ENCODE measurements at places on chromosomes 16 and 17.
A peak's percentile ranks its signal among the peaks of the same experiment; 100 is the strongest.

DNA sequence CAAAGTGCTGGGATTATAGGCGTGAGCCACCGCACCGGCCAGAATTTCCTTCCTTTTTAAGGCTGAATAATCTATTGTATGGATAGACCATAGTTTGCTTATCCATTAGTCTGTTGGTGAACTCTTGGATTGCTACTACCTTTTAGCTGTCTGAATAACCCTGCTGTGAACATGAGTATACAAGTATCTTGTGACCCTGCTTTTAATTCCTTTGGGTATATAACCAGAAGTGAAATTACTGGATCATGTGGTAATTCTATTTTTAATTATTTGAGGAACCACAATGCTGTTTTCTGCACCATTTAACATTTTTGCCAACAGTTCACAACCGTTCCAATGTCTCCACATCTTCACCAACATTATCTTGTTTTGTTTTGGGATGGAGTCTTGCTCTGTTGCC lies 4.6 kb upstream of the OTOA start:
- DNase-seq: no peak

- no peak for DNase-seq
Measured at GRCh38 chr16:30985401-30986128, 558 bp downstream of the HSD3B7 start.

DNA sequence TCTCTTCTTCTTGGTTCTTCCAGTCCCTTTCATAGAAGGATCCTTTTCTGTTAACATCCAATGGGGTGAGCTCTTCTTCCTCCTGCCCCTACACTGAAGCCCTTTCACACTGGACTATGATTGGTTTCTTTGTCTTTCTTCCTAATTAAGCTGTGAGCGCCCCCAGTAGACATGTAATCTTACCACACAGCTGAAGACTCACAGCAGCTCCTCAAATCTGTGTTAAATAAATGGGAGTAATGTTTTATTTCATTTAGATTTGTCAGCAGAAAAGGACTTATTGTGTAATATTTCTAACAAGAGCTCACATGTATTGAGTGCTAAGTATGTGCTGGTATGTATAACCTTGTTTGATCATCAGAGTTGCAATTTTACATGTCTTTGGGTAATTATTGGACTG lies 55.7 kb downstream of the TOX3 start:
- no peak for DNase-seq

DNA sequence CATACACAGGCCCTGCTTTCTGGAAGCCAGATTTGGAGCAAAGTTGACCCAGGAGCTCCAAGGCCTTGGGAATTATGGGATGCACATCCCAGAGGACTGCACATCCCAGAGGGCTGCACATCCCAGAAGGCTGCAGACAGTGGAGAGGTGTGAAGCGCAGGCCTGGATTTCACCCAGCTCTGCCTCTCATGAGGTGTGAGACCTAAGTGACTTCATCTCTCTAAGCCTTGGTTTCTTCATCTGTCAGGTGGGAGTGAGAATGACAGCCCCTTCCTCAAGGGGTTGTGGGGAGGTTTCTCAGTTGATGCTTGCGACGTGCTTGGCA lies 102.3 kb downstream of the GSG1L start:
- DNase-seq: no peak

DNA sequence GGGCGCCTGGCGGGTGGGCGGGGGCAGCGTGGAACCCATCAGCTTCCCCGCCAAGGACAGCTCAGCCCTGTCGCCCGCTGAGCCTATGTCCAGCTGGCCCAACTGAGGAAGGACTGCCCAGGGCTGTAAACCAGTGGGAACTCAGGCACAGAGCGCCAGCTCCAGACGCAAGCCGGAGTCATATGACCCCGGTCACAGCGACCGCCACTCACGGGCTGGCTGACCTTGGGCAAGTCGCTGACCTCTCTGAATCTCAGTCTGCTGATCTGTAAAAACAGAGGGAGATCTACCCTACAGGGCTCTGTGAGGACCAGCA lies 170.0 kb downstream of the C16orf78 start:
- DNase-seq: no peak

GRCh38 chr16:67039260-67040020 lies 10.5 kb downstream of the CBFB start:
- DNase-seq: no peak

- DNase-seq: no peak
Measured at GRCh38 chr16:23832882-23833281, 2.9 kb upstream of the PRKCB start.

DNA sequence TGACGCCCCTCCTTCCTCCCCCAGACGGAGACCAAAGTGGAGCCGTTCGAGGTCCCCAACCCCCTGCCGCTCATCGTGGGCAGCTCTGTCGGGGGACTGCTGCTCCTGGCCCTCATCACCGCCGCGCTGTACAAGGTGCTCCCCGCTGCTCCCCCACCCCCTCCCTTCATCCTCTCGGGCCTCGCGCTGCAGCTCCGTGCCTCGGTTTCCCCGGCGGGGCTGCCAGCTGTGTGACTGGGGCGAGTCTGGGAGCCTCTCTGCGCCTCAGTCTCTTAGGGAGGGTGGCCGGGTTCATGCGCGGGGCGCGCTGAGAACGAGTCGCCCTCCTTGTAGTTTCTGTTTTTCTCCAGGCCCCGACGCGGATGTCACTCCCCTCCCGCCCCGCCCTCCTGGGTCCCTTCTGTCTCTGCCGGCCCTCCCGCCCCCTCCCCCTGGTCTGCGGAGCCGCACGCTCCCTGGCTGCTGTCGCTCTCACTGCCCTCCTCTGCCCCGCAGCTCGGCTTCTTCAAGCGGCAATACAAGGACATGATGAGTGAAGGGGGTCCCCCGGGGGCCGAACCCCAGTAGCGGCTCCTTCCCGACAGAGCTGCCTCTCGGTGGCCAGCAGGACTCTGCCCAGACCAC lies 23.7 kb upstream of the ITGAX start:
- DNase-seq: peak; percentile 26

DNA sequence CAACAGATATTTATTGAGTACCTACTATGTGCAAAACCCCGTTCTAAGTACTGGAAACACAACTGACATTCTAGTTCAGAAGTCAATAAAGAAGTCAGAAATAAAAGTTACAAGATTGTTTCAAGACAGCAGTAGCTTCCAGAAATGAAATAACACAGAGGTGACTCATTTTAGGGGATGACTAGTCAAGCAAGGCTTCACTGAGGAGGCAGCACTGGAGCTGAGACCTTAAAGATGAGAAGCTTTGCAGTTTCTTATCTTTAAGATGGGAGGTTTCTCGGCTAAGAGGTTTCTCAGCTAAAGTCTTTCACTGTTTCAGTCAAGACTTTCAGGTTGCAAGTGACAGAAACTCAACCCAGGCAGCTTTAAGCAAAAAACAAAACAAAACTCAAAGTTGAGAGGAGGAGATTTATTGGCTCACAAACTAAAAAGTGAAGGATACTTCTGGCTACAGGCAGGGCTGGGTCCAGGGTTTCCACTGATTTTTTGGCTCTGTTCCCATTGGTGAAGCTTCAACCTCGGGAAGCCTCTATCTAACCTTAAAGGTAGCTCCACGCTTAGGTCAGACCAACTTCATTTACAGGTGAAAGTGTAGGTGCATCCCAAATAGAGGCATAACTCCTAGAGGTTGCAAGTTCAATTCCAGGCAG lies 7.4 kb upstream of the MMP2 start:
- DNase-seq: no peak

DNA sequence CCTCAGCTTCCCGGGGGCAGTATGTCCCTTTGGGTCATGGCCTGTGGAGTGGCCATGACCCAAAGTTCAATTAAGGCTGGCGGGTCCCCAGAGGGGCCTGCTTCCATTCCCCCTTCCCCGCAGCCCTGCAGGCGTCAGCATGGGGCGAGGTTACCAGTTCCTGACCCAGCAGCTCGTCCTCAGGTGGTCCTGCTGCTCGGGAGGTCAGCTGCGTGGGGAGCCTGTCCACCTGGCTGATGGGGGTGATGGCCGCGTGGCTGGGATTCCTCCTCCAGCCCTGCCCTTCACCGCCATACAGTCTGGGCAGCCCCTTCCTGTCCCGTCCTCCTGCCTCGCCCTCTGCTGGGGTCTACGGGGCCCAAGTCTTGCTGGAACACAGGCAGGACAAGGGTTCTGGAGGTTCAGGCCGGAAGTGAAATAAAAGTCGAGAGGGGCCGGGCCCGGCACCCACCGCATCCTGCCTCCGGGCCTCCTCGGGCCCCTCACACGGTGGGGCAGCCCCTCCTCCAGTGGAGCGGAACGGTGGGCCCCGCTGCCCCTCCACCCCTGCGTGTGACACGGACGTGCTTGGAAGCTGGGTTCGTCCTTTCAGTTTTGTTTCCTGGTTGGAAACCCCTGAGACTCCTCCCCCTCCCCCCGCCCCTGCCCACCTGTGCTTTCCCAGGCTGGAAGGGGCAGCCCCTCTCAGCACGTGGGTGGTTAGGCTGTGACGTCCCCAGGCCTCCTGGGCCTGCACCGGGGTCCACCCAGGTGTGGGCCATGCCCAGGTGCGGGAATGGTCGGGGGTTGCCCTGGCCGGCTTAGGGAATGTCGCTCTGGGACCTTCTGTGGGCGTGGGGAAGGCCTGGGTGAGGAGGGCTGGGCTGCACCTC lies 6.8 kb downstream of the UBALD2 start:
- peak; percentile 89 for DNase-seq

DNA sequence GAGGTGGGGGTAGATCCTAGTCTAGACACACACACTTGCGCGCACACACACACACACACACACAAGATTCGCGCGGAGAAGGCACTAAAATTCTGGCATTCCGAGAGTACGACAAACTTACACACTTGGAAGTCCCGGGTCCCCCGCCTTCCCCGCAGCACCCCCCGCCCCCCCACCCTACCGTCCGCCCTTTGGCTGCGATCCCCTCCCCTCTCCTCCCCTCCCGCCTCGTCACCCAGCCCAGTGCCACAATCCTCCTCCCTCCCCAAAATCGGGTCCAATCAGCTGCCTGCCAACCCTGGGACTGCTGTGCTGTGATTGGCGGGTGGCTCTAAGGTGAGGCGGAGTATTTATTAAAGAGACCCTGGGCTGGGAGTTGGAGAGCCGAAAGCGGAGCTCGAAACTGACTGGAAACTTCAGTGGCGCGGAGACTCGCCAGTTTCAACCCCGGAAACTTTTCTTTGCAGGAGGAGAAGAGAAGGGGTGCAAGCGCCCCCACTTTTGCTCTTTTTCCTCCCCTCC lies at the start of gene SOX9:
Gene SOX9, plus strand, starts transcription at position 379 of the 522 bp plus-strand sequence. CDS start 372 bp downstream, outside the sequence.
- DNase-seq: no peak

- DNase-seq: no peak
Measured at GRCh38 chr16:85491798-85492294, 121.3 kb upstream of the GSE1 start.

GRCh38 chr17:40551879-40552768 lies 13.1 kb downstream of the CCR7 start:
- peak; percentile 32 for DNase-seq

- DNase-seq: no peak
Measured at GRCh38 chr16:49075709-49076108, 205.9 kb downstream of the CBLN1 start.

GRCh38 chr16:86882586-86883280 lies 304.4 kb downstream of the FOXL1 start:
- DNase-seq: no peak

- no peak for DNase-seq
Measured at GRCh38 chr17:41617698-41618097, 5.1 kb upstream of the KRT16 start.

DNA sequence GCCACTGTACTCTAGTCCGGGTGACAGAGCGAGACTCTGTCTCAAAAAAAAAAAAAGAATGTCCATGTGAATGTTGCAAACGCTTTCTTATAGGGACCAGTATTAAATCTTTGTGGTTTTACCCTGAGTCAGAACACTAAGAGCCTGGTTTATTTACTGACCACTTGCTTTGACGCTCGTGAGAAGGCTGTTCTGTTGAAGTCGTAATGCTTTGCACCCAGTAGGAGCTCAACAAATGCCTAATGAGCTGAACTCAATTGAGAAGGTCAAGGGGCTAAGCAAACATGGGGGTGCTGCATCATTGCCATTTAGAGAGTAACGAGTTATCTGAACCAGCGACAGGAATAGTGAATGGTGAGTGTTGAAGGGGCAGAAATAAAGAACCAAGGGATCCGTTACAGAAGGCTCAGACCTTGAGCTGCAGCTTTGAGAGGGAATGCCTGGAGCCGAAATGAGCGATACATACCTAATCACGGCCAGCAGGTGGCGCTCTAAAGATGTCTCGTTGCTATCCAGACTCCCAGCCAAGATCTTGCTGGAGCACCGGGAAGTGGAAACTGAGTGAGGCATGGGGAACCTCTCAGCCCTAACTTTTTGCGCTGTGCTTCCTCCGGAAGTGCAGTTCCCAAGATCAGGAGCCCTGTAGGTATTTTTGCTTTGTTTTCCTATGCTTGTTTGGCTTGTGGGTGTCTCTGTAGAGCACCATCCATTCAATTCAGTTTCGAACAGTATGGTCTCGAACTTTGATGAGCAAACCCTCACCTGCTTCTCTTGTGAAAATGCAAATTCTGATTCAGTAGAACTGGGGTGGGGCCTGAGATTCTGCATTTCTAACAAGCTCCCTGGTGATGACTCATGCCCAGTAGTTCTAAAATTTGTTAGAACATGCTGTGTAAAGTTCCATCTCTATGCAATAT lies 12.6 kb upstream of the RNF222 start:
- peak; percentile 71 for DNase-seq

DNA sequence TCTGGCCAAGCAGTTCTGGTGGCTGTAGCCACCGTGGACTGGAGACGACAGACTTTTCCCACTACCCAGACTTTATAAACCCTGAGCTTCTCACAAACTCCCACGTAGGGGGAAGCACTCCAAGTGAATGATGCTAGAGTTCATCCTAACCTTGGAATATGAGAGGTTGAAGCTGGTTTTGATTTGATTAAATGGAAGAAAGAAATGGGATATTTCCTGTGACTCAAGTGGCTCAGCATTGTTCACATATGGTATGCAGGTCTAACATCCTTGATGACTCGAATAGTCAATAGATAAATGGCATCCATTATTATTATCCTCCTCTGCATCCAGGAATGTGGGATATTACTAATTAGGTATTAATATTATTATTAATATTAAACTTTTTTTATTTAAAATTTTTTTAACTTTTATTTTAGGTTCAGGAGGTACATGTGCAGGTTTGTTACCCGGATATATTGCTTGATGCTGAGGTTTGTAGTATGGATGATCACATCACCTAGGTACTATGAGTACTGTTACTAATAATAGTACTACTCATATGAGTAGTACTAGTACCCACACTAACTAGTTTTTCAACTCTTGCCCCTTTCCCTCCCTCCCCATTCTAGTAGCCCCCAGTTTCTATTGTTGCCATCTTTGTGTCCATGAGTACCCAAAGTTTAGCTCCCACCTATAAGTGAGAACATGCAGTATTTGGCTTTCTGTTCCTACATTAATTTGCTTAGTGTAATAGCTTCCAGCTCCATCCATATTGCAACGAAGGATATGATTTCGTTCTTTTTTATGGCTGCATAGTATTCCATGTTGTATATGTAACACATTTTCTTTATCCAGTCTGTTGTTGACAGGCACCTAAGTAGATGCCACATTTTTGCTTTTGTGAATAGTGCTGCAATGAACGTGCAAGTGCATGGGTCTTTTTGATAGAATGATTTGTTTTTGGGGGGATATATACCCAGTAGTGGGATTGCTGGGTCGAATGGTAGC lies 22.9 kb downstream of the PIK3R6 start:
- no peak for DNase-seq

- peak; percentile 72 for DNase-seq
Measured at GRCh38 chr17:82213251-82214011, 789 bp upstream of the CCDC57 start.

- no peak for DNase-seq
Measured at GRCh38 chr17:48484850-48485249, 46.0 kb downstream of the HOXB1 start.

GRCh38 chr16:67006930-67007658 lies 18.7 kb downstream of the CES4A start:
- DNase-seq: no peak

GRCh38 chr16:3998793-3999478 lies 117.3 kb downstream of the ADCY9 start:
- no peak for DNase-seq
